CD4-positive, alpha-beta T cell treated with Interleukin-2 at 100 ng/mL for 4 hours (primary cell): ENCODE measurements at places on chromosomes 12 and 14.

- no peak for DNase-seq
These were observed 148.9 kb downstream of the CRADD start for GRCh38 chr12:93825931-93826555.

DNA sequence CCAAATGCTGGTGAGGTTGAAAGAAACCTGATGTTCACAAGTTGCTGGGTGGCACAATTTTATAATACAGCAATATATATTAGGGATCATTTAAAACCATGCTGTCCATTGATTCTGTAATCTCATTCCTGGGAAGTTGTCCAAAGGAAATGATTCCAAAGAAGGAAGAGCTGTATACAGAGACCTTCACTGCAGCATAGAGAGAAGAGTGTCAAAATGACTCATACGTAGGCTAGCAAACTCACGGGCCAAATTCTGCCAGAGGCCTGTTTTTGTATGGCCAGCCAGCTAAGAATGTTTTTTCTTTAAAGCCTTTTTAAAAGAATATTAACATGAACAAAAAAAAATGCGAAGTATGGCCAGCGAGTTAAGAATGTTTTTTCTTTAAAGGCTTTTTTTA is 69.2 kb upstream of the MED13L start:
- DNase-seq, result no peak

DNA sequence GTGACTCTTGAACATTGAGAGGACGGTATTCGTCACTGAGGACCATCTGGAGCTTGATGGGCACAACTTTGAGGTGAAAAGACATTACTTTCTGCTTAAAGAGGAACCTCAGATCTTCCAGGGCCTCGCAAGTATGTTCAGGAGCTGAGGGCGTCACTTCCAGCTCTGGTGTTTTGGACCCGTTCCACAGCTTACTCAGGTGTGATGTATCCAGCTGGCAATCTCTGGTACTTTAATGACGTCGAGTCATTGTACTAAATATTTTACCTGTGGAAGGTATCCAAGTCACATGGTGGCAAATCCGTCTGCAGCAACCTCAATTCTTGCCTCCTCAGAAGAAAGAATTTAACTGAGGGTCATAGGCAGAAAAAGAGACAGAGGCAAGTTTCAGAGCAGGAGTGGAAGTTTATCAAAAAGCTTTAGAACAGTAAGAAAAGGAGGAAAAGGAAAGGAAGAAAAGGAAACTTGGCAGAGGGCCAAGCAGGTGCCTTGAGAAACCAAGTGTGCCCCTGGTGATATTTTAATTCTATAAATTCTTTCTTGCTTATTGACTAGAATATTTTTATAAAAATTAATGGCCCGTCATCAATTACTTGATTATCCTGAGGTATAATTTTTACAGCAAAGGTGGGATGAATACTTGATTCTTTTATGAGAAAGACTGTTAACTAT is 250.6 kb downstream of the AEBP2 start:
- DNase-seq, result no peak

DNA sequence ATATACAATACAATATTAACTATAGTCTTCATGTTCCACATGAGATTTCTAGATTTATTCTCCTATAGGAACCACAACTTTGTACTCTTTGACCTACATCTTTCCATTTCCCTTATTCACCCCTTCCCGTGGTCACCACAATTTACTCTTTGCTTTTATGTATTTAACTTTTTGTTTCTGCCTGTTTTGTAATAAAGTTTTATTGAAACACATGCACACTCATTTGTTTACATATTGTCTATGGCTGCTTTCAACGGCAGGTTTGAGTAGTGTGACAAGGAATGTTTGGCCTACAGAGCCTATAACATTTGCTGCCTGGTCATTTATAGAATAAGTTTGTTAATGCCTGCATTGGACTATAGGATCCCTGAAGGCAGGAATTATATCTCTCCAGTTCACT is 231.1 kb downstream of the CRADD start:
- DNase-seq, result no peak

DNA sequence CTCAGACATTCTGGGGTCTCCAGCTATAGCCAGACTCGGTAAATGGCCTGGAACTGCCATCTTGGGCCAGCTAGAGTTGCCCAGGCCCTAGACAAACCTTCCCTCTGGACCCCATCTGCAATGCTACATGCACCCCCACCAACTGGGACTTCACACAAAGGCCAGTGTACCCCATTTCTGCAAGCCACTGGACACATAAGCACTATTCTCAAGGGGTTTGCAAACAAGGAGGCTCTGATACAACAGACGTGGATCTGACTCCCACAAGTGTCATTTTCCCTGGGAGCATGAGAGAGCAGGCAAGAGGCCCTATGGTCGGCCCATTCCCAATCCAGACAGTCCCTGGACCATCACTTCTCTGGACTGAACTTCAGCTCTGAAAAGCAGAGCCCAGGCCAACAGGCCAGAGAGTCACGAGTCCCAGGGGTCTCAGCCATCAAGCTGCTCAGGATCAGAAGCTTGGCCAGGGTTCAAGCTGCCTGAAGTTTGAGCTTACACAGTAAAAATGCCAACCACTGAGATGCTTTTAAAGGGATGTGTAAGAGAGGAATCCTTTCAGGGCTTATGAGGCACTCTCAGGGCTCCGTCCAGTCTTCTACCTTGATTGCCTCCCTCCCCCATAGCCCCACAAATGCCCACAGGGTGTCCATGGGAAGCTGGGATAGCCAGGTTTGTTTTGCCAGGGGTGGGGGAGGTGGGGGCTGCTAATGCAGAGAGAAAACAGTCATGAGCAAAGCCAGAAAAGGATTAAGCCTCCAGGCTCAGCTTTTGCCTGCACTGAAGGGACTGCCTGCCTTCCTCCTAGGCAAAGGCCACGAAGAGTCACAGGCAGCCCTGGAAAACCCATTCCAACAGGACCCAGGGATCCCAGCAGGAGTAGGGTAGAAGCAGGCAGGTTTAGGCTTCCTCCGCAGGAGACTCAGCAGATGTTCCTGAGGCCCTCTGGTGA is 31.7 kb upstream of the PNMA1 start:
- DNase-seq, result no peak

DNA sequence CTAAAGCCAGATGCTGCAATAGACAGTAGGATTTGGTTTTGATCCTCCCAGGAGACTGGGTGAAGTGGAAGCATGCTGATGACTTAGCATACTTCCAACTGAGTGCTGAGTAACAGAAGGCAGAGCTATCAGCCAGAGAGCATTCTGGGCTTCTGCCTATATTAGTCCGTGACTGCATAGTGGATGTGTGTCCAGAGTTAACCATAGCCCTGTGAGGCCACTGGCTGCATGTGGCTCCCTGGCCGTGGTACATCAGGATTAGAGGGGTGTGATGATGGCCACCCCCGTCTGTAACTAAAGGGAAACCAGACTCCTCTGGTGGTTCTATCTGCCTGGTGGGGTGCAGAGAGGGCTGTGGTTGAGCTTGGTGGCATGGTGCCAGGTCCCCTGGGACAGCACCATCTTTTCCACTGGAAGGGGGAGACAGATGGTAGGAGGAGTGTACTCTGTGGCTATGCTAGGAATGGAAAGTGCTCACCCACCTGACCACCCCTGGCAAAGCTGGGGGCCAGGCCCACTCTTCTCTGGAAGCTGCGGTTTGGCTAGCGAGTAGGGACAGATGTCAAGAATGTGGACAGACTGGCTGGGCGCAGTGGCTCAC is 27.4 kb downstream of the ABCD4 start:
- no peak for DNase-seq

DNA sequence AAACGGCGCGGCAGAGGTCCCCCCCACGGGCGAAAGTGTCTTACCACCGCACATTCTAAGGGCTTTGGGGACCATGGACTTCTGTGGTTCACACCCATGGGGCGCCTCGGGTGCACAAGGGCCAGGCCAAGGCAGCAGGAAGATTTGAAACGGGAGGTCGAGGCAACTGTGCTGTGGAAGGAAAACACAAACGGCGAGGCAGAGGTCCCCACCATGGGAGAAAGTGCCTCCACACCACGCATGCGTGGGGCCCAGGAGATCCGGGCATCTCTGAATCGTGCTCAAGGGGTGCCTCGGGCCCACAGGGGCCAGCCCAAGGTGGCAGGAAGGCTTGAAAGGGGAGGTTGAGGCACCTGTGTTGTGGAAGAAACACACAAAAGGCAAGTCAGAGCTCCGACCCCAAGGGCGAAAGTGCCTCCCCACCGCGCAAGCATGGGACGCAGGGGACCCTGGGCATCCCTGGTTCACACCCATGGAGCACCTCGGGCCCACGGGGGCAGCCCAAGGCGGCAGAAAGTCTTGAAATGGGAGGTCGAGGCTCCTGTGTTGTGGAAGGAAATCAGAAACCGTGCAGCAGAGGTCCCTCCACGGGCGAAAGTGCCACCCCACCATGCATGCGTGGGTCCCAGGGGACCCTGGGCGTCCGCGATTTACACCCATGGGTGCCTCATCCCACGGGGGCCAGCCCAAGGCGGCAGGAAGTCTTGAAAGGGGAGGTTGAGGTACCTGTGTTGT is 371.0 kb downstream of the ALG10 start:
- DNase-seq, result no peak

DNA sequence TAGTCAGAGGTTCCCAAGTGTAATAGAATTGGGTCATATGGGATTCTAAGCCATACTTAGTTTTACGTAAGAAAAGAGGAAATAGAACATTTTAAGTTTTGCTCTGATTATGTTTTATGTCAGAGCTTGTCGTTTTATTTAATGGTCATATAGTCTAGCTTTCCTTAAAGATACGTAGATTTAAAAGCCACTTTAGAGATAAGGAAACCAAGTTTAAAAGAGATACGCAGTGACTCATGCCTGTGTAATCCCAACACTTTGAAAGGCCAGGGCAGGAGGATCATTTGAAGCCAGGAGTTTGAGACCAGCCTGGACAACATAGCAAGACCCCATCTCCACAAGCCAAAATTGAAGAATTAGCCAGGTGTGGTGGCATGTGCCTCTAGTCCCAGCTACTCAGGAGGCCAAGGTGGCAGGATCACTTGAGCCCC is 19.5 kb downstream of the MAPK1IP1L start:
- DNase-seq, result no peak

GRCh38 chr12:90366286-90366685 is 588.7 kb downstream of the CCER1 start:
- no peak for DNase-seq

DNA sequence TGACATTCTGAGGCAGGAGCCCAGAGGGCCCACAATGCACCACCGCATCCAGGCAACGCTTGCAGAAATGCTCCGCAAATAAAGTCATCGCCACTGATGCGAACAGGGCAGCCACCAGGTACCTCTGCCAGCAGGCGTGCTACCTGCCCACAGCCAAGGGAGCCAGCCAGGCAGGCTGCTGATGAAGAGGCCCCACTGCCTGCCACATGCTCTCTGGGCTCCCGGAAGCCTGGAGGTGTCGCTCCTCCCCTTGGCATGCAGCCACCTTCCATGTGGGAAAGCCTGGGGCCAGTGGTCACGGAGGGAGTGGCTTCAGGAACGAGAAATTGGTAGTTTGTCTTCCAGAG is 14.7 kb downstream of the GPR132 start:
- DNase-seq, result no peak

- no peak for DNase-seq
These were observed 6.6 kb downstream of the CHST11 start for GRCh38 chr12:104463368-104463767.

DNA sequence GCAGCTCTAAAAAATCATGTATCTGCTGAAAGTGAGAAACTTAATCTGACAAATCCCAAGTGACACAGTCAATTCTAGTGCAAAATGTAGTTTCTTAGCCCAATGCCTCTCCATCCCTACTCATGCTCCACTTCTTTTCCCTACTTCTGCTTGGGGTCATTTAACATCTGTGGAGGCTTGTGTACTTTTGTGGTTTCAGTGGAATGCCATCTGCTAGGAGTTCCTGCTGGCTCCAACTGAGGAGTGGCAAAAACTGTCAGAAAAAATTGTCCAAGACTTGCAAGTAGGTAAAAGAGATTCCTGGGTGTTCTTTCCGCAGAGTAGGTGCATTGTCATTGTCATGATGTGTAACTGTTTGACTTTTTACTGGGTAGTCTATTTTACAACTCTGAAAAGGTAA is 12.5 kb upstream of the AVPR1A start:
- DNase-seq, result no peak

DNA sequence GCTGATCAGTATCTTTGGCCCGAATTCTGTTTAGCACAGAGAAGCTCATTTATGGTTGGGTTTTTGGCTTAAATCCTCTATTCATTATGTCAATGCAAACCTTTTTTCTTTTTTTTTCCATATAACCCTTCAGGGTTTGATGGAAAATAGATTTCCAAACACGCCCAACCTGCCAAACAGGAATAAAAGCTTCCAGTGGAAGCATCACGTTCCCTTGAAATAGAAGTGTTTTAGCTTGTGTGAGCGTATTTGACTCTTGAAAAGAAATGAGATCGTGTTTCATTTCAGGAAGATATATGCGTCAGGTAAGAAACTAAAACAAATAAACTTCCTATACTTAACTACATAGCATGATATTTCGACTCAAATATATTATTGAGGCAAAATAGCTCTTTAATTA is at the start of gene PIK3C2G:
TSS of gene PIK3C2G (plus strand) at position 246 of the 400 bp plus-strand sequence. CDS start 20,564 bp downstream, outside the sequence.
- DNase-seq, result no peak

GRCh38 chr14:59358102-59358501 is 107.1 kb downstream of the GPR135 start:
- DNase-seq, result no peak

DNA sequence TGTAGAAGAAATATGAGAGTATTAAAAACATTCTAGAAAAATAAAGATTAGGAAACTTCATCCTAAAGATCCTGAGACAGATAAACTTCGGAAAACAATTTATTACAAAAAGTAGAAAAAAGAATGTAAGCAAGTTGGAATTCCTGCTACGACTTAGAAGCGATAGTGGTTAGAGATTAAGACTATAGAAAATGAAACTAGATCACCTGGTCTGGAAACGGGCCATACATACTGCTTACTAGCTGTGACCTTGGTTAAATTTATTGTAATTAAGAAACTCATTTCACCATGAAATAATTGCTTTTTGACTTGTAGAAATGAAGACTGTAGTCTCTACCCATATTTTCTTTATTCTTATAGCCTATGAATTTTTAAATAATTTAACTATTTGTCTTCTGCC is 614.1 kb downstream of the SLC16A7 start:
- DNase-seq, result no peak

GRCh38 chr12:26800347-26800746 is 32.6 kb downstream of the ITPR2 start:
- no peak for DNase-seq

GRCh38 chr12:100031836-100032235 is 47.1 kb upstream of the ANKS1B start:
- DNase-seq, result no peak

DNA sequence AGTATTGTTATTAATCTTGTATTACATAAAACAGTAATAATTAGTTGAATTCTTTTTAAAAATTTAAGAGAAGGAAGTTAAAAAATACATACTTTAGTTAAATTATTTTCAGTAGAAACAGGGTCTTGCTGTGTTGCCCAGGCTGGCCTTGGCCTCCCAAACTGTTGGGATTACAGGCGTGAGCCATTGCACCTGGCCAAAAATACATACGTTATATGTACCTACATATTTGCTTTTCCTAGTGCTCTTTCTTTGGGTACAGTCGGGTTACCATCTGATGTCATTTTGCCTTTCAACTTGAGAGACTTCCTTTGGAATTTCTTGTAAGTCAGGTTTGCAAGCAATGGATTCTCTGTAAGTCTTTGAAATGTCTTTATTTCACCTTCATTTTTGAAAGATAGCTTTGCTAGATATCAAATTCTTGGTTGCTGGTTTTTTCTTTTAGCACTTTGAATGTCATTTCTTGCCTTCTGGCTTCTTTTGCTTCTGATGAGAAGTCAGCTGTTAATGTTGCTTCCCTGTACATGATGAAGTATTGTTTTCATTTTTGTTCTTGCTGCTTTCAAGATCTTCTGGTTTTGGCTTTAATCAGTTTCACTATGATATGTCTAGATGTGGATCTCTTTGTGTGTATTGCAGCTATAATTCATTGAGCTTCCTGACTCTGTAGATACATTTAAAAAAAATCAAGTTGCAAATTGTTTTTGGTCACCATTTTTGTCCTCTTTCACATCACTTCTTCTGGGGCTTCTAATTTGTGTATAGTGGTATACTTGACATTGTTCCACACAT is 84.4 kb downstream of the SPATS2 start:
- no peak for DNase-seq
